ENCODE measurements at places on chromosomes 1 and 21. TPM values are rescaled to one million over a fixed set of nuclear protein-coding genes. Genes with fewer than 3 reads are reported as not detected.

DNA sequence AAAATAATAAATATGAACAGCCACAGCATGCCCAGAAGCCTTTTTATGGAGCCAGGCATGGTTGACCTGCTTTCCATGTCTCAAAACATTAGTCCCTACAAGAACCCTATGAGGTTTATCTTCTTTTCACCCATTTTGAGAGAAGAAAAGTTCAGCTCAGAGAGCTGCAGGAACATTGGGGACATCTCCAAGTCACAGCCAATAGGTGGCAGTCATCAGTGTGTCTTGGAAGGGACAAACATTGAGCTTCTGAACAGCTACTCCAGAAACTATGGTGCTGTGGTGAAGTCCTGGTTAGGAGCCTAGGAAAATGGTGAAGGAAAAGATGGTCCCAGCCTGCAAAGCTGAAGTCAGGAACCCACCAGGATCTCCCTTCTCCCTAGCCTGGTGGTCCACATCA, 73.6 kb downstream of the JMJD4 start:
- no peak overlapping the region for H3K27ac ChIP-seq
- H3K4me1 ChIP-seq, result no peaks in the 10 kb centered on the region
- H3K27me3 ChIP-seq, result no peaks in the 10 kb centered on the region
- no peak overlapping the region for H3K4me3 ChIP-seq

- H3K36me3 ChIP-seq, result no peaks in the 10 kb centered on the region
- no peak for DNase-seq
- H3K27me3 ChIP-seq, result no peaks in the 10 kb centered on the region
- H3K4me3 ChIP-seq, result no peak overlapping the region
- H3K4me1 ChIP-seq, result peaks cover 14% of the 10 kb centered on the region
Observed at GRCh38 chr1:204709021-204709420, 23.5 kb upstream of the LRRN2 start.

- H3K4me1 ChIP-seq, result no peaks in the 10 kb centered on the region
- H3K4me3 ChIP-seq, result no peak overlapping the region
- peak; percentile 26 for DNase-seq
- H3K27me3 ChIP-seq, result no peaks in the 10 kb centered on the region
Observed at GRCh38 chr1:95953015-95953414, 719.0 kb downstream of the RWDD3 start.

GRCh38 chr1:97827887-97828286, 92.9 kb downstream of the DPYD start:
- no peak overlapping the region for H3K4me3 ChIP-seq
- H3K36me3 ChIP-seq, result no peaks in the 10 kb centered on the region
- DNase-seq, result no peak
- H3K4me1 ChIP-seq, result no peaks in the 10 kb centered on the region

DNA sequence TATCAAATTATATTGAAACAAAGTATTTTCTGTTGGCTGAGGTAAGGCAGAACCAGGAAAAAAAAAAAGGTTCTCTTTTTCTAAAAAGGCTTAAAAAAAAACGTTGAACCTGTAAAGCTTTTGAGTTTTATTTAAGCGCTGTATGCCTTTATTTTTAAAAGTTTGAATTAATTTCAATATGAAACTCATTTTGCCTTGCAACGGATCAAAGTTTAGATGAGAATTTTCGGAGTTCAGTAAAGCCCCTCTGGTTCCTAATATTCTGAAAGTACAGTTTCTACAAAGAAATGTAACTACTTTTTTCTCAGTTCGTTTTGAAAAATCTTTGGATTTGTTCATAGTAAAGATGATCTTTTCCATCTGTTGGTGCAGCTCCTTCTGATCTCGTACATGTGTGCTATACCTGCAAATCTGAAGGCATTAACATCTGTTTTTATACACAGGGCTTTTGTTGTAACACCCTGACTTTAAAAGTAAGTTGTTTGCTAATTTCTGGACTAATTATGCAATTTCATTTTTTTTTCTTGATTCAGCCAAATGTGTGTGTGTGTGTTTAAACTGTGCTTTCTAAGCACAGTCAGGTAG, 1.7 kb downstream of the ZBTB18 start:
- no peak overlapping the region for H3K4me3 ChIP-seq
- peaks cover 16% of the 10 kb centered on the region for H3K4me1 ChIP-seq
- H3K27me3 ChIP-seq, result no peaks in the 10 kb centered on the region

GRCh38 chr1:192158181-192158580, at the start of gene RGS18:
RGS18 (plus strand) TSS chr1:192158462; CDS start chr1:192158638, 176 bp downstream.
- no peaks in the 10 kb centered on the region for H3K27me3 ChIP-seq
- DNase-seq, result no peak
- no peaks in the 10 kb centered on the region for H3K36me3 ChIP-seq
- no peaks in the 10 kb centered on the region for H3K4me1 ChIP-seq
- H3K4me3 ChIP-seq, result no peak within 1 kb of the TSS

- no peaks in the 10 kb centered on the region for H3K27me3 ChIP-seq
- DNase-seq, result no peak
- peak overlapping the region; percentile 17 for H3K4me3 ChIP-seq
Observed at GRCh38 chr1:43207229-43207853, 35.2 kb downstream of the CFAP57 start.

DNA sequence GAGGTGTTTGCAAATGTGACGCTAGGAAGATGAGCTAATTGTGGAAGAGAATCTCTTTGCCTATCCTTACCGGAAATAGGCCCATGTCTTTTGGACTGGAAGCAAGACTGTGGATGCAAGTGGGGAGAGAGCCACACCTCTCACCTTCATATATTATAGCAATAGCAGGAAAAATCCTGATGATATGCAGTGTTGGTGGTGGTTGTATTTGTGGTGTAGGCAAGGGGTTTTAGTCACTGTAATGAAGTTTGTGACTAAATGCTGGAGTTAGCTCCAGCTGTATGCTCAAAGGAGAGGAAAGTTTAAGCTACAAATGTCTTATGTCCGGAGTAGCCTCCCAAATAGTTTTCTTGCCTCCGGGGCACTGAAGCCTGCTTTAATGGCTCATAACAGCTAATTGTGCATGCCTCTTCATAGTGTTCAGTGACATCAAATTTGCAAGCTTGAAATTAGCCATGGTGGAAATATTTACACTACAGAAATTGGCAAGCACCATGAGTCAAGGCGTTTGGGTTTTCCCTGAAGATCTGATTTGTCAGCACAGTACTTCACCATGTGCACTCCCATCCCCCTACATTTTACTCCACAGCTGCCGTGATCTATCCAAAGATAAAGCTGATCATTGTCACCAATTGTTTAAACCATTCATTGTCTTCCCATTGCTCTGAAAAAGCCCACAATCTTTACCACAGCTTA, 102.6 kb upstream of the ZNF644 start:
- H3K27ac ChIP-seq, result no peak overlapping the region
- H3K27me3 ChIP-seq, result peaks cover 61% of the 10 kb centered on the region
- no peak for DNase-seq
- H3K4me3 ChIP-seq, result no peak overlapping the region

DNA sequence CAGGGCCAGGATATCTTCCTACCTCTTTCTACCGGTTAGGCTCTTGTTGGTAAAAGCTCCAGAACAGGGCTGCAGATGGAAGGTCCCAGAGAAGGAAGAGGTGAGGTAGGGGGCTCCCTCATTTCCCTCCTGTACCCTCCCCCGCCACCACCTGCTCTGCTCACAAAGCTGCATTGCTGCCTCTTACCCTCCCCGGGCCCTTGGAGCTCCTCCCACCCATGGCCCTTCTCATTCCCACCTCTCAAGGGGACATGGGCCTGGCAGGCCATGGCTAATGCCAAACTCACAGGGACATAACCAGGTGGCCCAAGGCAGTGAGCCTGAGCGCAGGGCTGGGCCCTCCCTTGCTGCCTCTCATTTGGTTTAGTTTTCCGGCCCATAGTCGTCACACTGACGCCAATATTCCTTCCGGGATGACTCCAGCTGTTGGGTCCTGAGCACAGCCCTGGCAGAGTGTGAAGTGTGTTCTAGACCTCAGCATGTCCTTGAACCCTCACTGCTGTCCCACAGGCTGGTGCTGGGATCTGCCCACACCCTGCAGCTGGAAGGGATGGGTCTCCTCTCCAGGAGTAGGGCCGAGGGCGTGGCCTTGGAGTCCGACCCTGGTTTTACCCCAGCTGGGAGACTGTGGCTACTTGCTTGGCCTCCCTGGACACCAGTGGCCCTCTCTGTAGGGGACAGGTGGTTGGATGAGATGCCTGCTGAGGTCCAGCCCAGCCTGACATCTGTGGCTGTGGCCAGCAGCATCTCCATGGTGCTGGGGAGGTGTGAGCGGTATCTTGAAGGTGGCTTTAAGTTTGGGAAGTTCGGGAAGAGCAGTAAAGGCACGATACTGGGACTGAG, 104.6 kb downstream of the ARHGEF10L start:
- no peak overlapping the region for H3K27ac ChIP-seq
- DNase-seq, result no peak
- no peaks in the 10 kb centered on the region for H3K4me1 ChIP-seq
- no peak overlapping the region for H3K4me3 ChIP-seq
- H3K27me3 ChIP-seq, result no peaks in the 10 kb centered on the region

DNA sequence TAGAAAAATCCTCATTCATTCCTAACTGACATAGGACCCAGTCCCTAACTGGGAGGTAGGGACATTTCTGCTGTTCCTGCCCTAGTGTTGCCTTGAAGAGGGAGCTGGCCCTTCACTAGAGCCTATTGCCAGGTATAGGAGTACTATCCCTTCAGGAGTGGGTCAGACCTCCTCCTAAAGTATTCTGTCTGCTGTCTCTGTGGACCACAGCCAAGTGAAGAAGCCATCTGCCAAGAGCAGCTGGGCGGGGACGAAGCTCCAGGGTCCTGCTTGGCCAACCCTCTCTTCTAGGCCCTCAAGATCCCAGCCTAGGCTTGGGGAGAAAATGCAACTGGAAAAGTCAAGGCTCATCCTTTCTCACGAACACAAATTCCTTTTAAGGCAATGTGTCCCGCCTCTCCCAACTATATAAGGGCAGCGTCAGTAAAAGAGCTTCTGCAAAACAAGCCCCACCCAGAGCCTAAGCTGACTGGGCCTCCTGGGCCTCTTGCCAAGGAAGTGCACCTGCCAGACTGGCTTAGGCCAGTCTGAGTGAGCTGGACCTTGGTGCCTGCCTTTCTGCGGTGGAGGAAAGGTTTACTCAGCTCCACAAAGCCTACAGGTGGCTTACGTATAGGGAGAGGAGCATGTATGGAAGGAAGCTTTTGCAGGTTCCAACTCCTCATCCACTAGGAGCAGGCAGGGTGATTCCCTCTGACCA, 638 bp upstream of the TUFT1 start:
- H3K27me3 ChIP-seq, result no peaks in the 10 kb centered on the region
- peak overlapping the region; percentile 81 for H3K4me3 ChIP-seq
- DNase-seq, result peak; percentile 100

DNA sequence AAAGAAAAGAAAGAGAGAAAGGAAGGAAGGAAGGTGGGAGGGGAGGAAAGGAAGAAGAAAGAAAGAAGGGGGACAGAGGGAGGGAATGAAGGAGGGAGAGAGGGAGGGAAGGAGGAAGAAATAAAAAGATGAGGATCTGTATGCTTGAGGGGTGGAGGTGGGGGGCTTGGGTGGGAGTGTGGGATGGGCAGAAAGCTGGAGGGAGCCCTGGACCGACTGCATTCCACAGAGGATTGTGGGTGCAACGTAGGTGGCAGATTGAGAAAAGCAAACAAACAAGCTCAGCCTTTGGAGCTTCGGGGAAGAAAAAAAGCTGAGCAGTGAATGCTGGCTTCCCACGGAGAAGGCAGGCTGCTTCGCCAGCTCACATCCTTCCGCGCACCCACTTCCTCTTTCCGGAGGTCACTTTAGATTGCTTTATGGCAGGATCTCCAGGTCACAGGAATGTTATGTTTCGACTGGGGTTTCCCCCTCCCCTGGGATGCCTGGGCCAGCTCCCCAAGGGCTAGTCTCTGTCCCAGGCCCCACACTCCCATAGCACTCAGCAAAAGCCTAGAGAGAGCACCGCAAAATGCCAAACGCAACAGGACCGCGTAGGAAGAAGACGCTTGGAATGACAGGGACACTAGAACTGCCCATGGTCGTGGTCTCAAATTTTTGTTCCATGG, 20.7 kb upstream of the LGALS8 start:
- H3K36me3 ChIP-seq, result no peaks in the 10 kb centered on the region
- DNase-seq, result peak; percentile 85
- H3K27me3 ChIP-seq, result no peaks in the 10 kb centered on the region
- peak overlapping the region; percentile 45 for H3K4me3 ChIP-seq
- H3K27ac ChIP-seq, result peak overlapping the region; percentile 86

GRCh38 chr21:43719748-43720538, 1.0 kb downstream of the PDXK start:
- peak overlapping the region; percentile 71 for H3K27ac ChIP-seq
- DNase-seq, result no peak
- H3K27me3 ChIP-seq, result no peaks in the 10 kb centered on the region
- H3K4me1 ChIP-seq, result peaks cover 37% of the 10 kb centered on the region

DNA sequence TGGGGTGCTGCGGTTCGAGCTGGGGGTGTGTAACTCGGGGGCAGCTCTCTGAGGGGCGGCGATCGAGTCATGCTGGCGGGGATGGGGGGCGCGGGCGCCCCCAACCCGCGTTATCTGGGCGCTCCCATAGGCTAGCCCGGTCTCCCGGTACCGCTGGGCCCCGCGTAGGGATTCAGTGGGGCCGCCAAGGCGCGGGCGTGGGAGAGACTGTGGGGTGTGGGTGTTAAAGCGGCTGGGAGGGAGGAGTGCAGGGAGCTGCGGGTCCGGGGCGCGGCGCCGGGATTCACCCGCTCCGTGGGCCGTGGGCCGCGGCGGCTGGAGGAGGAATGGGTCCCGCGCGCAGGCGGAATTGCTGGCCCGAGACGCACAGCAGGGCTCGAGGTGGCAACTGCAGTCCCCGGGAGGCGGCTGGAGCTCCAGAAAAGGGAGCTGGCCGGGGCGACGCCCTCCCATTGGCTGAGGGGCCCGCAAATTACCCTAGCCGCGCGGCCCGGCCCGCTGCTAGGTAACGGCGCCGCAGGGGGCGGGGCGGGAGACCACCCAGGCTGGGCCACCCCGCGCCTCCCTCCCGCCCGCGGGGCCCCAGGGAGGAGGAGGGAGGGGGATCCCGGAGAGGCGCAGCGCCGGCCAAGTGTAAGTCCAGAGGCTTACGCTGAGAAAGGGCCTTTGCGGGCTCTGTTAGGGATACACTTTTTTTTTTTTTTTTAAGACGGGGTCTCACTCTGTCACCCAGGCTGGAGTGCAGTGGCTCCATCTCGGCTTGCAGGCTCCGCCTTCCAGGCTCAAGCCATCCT, at the start of gene PTCH2:
Gene PTCH2 (minus strand): TSS at position 392 of the 794 bp plus-strand sequence. CDS start 321 bp downstream, at position 71.
- no peak within 1 kb of the TSS for H3K27ac ChIP-seq
- DNase-seq, result peak; percentile 32
- H3K36me3 ChIP-seq, result no peaks in the 10 kb centered on the region
- H3K27me3 ChIP-seq, result no peaks in the 10 kb centered on the region
- H3K4me3 ChIP-seq, result peak within 1 kb of the TSS; percentile 65
- no peaks in the 10 kb centered on the region for H3K4me1 ChIP-seq

- no peaks in the 10 kb centered on the region for H3K4me1 ChIP-seq
- no peaks in the 10 kb centered on the region for H3K27me3 ChIP-seq
Observed at GRCh38 chr1:48194801-48195200, 27.7 kb upstream of the SLC5A9 start.

GRCh38 chr1:246066573-246066972, 440.5 kb downstream of the SMYD3 start:
- peaks cover 7% of the 10 kb centered on the region for H3K4me1 ChIP-seq
- no peak overlapping the region for H3K27ac ChIP-seq
- H3K36me3 ChIP-seq, result no peaks in the 10 kb centered on the region
- no peak for DNase-seq

The CYP4B1 gene
- total RNA-seq, result not detected

The B3GALT2 gene
- total RNA-seq, result not detected

The MPZ gene
- 0.18 TPM for total RNA-seq
